ENCODE measurements at places on chromosomes 11 and 22.

DNA sequence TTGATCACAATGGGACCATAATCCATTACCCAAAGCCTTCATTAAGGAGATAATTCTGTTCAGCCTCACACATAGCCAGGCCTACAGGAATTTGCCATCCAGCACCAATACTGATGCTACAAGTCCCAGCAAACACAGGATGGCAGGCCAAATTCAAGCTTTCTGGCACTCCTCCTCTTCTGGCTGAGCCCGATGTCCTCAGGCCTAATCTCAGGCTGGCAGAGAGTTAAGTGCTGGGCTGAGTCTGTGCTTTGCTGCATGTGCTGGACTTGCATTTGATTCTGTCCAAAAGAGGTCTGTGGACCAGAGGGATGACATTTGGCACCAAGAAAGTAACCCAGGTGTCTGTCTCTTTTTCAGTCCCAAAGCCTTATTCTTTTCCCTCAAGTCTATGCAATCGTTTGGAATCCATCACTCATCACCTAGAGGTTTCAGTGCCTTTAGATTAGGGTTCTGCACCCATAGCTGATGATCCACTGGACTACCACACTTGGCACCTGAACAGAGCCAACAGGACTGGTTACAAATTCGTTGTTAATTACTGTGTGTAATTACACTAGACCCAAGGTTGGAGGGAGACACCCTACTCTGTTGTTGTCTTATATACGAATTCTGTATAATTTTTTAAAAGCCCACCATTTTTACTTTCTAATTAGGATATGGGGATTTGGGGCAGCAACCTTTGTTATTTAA, 19.4 kb upstream of the LIN7C start:
- no peak for DNase-seq

DNA sequence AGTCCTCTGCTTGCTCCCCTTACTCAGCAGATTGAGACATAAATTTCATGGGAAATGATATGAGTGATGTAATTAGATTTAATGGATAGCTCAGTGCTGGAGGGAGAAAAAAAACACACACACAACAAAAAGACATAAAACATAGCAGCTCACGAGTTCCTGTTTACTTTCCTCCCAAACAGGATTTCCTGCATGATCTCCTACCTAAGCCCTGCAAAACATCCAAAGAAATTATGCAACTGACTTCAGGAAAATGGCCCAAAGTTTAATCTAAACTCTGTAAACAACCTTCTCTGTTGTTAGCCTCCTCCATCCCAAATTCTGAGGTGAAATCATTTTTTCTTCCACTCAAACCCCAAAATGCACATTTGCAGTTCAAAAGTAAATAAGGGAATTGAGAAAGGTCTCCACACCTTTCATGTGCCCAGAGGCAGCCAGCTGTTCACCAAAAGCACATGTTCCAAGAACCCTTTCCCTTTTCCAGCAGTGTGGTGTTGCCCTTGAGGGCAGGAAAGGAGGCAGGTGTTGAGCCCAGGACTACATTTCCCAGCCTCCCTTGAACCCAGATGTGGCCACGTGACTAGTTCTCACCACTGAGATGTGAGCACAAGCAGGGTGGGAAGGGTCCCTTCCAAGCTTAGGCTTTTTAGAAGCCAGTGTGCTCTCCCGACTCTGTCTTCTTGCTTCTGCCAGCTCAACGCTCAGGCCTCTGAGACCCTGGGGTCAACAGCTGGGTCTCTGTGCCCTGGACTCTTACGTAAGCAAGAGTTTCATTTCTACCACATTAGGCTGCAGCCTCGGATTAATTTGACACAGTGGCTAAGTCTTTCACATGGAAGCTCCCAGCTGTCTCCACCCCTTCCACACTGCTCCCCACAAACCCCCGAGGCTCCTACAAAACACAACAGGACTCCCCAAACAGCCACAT, 301.2 kb downstream of the CTTN start:
- no peak for DNase-seq

DNA sequence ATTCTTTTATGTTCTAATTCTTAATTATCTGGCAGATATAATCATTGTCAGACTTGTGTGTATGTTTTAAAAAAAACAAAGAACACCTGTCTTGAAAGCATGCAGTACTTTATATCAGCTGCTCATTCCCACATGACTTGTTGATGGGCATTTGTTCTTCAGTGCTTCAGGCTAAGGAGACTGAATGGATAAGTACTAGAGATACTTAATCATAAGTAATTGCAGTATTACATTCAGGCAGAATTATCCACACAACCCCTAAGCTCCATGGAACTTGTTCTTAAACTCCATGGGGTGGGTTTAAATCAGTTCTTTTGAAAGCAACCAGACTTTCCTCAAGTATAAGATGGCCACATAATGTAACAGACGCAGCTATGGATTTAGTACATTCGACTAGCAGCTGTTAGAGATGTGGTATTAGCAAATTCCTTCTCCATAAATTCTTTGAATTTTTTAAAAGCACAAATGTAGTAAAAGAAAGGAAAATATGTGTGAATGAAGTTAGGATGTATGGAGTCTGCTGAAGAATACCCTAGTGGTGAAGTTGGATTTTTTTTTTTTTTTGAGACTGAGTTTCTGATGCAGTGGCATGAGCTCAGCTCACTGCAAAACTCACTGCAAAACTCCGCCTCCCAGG, 3.0 kb downstream of the JAM3 start:
- no peak for DNase-seq

DNA sequence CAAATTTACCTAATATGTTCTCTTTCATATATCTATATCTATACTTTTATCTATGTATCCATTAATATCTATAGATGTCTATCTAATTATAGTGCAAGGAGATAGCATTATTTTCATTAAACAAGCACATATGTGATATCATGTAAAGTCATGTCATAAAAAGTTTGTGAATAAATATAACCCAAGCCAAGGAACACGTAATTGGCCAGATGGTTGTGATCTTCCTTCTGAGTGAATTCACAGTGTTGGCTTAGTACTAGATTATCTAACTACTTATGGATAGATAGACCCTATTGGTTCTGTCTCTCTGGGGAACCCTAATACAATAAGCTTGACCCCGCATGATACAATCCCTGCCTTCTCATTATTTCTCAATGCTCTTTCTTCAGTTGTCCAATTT, 484.4 kb downstream of the LRRC4C start:
- no peak for DNase-seq

- DNase-seq, result no peak
Observed at GRCh38 chr11:120814531-120815318, 209.2 kb upstream of the TBCEL start.

DNA sequence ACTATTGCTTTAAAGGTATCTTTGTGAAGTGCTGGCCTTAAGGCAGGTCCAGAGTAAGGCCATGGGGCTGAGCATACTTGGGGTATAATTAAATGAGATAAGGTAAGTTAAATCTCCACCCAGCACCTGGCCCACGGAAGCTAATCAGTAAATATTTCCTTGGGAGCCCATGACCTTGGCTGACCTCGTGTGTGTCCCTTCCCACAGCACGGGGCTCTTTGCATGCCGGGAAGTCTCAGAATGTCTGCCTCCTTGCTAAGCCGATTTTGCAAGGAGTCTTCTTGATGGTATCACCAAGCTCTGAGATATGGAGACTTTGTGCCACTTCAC, 46.5 kb downstream of the ADM start:
- DNase-seq, result no peak

- DNase-seq, result no peak
Observed at GRCh38 chr11:16512899-16513241, 156.5 kb upstream of the SOX6 start.

GRCh38 chr11:86442420-86442819, 67.7 kb downstream of the CCDC81 start:
- no peak for DNase-seq

DNA sequence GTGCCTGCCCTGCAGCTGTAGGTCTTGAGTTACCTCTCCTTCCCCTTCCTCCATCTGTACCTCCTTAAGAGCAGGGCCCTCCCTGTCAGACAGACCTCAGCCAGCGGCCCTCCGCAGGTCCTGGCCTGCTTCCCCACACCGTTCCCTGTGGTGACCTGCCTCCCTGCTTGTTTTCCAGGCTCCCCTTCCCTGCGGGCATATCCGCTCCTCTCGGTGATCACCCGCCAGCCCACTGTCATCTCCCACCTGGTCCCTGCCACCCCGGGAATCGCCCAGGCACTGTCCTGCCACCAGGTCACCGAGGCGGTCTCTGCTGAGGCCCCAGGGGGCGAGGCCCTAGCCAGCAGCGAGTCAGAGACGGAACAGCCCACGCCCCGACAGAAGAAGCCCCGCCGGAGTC, 60.9 kb downstream of the BARX2 start:
- no peak for DNase-seq

GRCh38 chr11:33692541-33692940, 8.1 kb downstream of the C11orf91 start:
- DNase-seq, result no peak

GRCh38 chr22:19307872-19308271, 16.4 kb upstream of the CLTCL1 start:
- no peak for DNase-seq

DNA sequence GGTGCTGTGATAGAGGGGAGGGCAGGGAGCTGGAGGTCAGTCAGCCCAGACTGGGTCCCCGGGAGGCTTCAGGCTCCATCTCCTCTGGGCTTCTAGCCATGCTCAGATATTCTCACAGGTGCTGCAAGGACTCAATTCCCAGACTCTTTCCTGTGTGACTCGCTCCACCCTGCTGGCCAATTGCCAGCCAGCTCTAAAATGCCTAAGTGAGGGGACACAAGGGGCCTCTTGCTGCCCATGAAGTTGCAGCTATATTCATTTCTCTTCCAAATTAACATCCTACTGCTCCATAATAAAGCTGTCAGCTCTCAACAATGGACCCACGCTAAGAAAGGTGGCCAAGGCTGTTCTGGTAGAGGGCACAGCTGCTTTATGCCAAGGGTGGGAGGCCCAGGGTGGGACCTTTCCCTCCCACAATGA, 101.5 kb downstream of the PLEKHA7 start:
- DNase-seq, result no peak

- DNase-seq, result no peak
Observed at GRCh38 chr22:31103899-31104694, 3.3 kb downstream of the SELENOM start.

GRCh38 chr22:20176421-20177085, 25.7 kb upstream of the CCDC188 start:
- DNase-seq, result no peak

GRCh38 chr11:23097891-23098290, 237.6 kb upstream of the CCDC179 start:
- DNase-seq, result no peak

DNA sequence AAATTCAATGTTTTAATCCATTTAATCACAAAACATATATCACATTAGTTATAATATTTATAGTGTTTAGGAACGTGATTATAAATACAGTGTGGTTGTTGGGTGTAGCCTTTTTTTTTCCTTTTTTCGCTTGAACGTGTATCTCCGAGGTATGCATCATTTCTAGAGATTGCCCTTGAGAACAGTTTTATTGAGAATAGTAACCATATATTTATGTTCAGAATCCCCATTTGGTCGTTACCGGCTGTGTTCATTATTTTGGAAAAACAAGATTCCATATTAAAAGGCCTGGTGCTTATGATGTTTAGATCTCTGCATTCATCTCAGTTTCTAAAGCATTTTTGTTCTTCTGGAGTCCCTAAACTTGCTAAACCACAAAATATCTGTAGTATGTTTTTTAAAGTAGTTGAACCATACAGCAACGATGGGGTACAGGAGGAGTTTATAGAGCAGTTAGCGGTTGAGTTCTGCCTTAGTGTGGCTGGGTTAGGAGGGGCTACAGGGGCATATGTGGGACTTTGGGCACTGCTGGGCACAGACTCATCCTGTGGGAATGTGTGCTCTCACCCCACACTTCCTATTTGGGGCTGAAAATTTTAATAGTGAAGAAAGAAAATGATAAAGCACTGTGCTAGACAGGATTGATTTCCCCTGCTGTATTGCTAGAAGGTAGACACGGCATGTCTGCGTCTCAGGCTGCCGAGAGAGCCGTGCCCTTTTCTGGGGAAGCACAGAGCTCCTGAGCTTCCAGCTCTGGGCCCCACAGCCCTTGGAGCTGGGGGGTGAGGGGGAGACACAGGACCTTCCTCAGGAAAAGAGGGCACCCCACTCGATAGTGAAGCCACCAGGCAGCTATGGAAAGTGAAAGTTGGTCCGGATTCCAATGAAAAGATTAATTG, 81.5 kb upstream of the PPARA start:
- no peak for DNase-seq

- no peak for DNase-seq
Observed at GRCh38 chr11:16301462-16301861, 54.9 kb downstream of the SOX6 start.

- DNase-seq, result no peak
Observed at GRCh38 chr11:128058580-128059208, 528.7 kb downstream of the ETS1 start.

DNA sequence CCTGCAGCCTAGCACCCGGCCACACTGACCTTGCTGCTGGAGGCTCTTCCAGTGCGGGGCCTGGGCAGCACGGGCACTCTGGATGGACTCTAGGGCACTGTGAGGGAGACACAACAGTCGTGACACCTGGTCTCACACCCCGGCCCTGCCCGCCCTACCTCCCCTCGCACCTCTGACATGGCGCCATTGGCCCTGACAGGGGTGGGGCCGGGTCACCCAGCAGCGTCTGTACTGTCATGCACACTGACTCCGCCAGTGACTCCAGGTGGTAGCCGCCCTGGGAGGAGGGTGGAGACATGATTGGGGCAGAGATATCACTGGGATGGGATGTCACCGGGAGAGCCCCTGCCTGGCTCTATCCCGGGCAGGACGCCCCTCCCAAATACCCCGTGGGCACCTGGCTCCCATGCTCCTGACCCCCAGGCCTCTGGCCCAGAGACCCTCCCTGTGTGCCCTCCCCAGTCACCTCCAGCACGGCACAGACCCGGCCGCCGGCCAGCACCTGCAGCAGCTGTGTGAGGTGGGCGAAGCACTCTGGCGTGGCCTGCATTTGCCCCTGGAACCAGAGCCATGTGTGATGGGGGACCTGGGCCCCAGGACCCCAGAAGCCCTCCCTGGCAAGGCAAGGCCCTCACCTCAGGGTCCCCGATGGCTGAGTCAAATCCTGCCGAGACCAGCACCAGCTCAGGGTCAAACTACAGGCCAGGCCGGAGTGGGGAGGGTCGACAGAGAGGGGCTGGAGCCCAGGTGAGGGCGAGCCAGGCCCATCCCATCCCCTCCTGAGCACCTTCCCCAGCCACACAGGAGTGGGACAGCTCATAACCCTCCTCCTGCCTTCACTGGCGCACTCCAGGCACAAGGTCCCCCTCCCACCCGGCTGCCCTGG, 2.6 kb downstream of the HDAC10 start:
- DNase-seq, result no peak

- no peak for DNase-seq
Observed at GRCh38 chr11:106077609-106078455, at the start of gene AASDHPPT. TSS of gene AASDHPPT (plus strand) at chr11:106077662. CDS start at chr11:106077711, 49 bp downstream.

DNA sequence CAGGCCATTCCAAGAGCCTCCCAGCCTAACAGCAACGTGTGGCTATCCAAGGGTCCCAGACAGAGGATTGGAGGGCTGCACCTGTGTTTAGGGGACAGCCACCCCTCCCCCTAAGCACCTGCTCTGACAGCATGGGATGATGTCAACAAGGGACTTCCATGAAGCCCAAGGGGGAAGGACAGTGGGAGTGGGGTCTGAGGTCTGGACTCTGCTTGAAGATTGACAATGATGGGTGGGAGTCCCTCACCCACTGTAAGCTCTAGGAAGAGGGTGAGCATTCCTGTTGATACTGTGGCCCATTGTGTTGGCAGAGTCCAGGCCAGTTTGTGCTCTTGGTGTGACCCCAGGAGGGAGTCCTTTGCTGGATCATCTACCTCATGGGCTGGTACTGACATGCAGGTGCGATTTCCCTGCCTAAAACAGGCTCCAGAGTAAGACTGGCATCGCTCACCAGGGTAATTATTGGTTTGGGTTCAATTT, 46.9 kb upstream of the TUB start:
- DNase-seq, result no peak

- DNase-seq, result no peak
Observed at GRCh38 chr22:24321999-24322398, 51.4 kb downstream of the SPECC1L start.

GRCh38 chr11:113338730-113339129, 24.3 kb downstream of the TTC12 start:
- no peak for DNase-seq
